Neural progenitor cell (in vitro differentiated cells): ENCODE measurements at places on chromosomes 3 and 15. TPM values are rescaled to one million over a fixed set of nuclear protein-coding genes. Genes with fewer than 3 reads are reported as not detected.

- DNase-seq = no peak
Measured at GRCh38 chr3:110021659-110022058, 684.3 kb upstream of the DPPA4 start.

DNA sequence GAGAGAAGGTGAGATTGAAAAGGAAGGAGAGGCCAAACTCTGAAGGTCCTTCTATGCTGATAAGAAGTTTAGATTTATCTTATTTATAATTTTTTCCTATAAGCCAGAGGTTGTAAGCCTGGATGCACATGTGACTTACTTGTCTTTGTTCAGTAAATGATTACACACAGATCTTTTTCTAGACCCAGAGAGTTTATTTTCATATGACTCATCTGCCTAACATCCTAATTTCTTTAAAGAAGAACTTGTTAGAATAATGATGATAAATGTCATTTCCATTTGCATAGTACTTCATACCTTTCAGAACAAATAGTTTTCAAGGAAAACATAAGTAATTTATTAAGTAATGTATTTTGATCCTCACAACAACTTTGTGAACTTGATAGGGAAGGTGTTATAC lies 434.8 kb upstream of the DPH6 start:
- DNase-seq = no peak

MST1R gene
- total RNA-seq = 0.32 and 1.8 TPM in 2 replicates

GRCh38 chr15:91411586-91411985 lies 311.5 kb downstream of the SV2B start:
- no peak for DNase-seq

DOCK3 gene
- total RNA-seq = 10.7 and 11.1 TPM in 2 replicates

DNA sequence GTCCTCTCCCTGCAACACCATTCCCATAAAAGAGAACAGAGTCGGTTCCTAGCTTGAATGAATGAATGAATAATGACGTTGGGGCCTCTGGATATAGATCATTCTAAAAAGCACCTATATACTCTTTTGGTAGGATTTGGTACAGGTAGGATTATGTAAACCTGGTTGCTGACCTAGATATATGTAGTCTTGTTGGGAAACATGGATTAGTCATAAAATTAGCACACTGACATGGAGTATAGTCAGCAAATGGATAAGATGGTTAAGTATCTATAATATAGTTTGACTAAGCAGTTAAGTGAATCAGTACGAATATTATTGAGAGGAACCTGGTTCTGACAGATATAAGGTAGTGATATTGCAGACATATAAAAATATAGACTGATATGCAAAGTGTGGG lies 142.5 kb downstream of the FILIP1L start:
- DNase-seq = no peak

DNA sequence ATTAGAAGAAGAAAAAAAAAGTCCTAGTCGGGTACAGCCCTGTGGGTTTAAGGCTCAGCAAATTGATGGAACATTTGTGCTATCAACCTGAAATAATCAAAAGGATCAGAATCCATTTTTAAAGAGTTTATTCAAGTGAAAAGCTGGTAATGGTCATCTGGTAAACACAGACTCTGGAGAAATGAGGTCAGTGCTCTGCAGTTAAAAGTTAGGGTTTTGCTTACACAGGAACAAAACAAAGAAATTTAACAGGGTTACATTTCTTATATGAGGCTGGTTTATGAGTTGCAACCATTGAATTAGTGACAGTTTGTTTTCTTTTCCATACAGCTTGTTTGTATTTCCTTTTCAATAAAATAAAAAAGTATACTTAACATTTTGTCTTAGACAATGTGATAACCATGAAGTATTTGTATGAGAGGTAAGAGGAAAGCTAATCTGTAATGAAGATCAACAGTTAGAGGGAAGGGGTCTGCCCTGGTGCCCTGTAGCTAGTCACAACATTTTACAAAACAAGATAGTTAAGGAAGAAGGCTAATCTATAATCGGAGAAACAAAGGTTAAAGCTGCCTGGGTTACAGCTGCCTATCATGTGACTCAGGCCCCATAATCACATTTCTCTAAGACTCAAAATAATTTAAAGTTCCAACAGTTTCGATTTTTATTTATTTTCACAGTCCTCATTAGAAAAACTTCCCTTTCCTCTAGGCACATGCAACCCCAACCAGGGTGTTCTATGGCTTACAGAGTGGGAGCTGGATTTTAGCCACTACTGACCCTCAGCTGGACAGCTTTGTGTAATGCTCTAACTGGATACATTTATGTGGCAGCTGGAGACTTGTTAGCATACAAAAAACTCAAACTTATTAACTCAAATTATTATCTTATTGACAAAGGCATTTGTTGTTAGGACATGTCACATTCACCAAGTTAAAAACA lies 98.1 kb upstream of the ACP3 start:
- DNase-seq = no peak

DNA sequence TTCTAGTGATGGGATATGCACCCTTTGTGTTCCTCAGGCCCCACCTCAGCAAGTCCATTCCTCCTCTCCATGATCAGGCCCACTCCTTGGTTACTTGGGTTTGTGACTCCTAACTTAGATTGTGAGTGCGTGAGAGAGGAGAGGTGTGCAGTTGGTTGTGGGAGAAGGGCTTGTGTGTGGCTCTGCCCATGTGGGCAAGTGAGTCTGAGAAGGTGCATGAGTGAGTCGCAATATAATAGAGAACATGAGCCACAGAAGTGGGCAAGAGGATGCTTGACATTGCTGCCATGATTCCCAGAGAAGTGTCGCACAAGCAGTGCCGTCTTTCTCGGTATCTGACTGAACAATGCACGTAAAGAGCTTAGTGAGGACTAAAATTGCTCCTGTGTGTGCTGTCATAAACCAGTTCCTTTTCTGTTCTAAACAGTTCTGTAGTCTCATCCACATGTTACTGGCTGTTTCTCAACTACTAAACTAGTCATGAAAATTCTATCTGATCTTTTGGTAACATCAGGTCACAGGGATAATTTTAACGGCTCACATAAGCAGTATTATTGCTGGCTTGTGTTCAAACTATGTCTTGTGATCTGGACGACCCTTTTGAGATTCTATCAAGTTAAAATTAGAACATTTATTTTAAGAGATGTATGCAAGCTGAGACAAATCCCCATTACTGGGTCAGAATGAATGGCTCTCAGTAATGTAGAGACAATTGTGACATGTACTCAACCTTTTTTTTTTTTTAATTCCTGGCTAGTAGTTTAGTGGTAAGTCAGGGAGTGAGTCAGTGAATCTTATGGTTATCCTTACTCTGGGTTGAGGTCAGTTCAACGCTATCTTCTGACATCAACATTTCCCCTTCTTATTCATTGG lies 25.6 kb downstream of the GYG1 start:
- DNase-seq = no peak

TMC3 gene
- total RNA-seq = 0.09 and 0.13 TPM in 2 replicates

DNA sequence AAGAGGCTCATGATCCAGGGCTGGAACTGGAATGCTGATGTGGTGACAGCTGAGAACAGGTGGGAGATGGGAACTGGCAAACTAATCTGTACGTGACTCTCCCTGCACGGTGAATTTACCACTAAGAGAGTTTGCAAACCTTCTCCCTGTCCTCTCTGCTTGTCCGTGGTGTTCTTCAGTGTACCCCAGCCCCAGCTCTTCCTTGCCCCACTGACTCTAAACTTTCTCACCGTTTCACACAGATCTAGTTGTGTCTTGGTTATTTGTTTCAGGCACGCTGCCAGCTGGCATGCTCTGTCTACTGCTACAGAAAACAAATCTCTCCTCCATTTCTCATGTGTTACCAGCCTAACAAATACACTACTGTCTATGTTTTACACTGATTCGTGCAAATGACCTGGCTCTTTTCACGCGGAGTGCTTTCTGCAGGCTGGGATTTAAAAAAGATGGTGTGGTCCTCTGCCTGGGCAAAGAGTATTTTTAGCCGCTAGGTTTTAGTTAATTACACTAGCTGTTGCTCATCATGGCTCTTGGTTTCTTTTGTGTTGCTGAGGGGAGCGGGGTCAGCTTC lies 192.7 kb upstream of the LRIG1 start:
- DNase-seq = peak; percentile 9

DNA sequence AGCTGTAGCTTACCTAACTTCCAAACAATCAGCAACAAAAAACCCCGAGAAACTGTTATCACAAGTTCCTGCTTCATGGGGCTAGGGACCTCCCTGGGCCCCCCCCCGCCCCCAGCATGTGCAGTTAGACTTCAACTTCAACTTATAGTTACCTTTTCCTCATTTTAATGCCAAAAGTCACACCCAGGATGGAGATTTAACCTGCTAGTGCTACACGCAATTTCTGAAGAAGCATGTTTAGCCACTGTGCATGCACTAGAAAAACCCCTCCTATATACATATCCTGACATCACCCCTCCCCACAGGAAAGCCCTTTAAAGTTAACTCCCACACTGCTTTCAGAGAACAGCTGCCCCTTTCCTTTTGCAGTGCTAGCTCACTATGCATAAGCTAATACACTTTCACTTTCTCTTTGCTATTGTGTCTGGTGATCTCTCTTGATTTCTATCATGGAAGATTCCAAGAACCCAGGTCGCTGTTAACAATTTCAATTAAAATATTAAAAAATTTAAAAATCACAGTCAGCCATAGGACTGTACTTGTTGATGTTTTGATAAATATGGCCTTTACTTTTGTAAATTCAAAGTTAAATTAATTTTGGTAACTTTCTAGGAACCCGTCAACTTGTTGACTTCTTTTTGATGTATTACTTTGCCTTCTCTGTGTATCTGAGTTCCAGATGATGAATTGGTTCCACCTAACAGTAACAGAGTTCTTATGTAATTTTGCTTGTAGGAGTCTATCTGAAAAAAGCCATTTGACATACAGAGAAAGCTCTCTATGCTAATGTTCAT lies 75.2 kb upstream of the ACAD9 start:
- DNase-seq = no peak

- DNase-seq = no peak
Measured at GRCh38 chr3:79881431-79881830, 113.6 kb upstream of the ROBO1 start.

GRCh38 chr3:113695786-113696645 lies at the start of gene USF3:
TSS of gene USF3 (minus strand) at chr3:113696642. CDS start at chr3:113674878, 21,764 bp downstream.
- DNase-seq = no peak

C3orf20 gene
- total RNA-seq = not detected in 2 replicates

DNA sequence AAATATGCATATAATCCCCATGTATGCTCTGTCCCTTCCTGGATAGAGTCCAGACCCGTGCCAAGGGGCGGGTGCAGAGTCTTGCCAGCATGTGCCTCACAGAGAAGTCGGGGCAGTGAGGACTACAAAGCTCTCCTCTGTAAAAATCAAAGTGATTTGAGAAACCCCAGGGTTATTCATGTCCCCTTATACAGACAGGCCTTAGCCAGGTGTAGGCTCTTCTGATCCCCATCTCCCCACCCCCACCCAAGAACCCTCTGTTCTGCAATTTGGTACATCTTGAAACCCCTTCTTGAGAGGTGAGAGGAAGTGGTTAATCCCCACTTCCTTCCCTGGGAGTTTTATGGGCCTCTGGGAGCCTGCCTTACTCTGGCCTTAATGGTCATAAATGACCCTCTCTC lies 24.7 kb downstream of the TRIM71 start:
- no peak for DNase-seq

CACNA2D2 gene
- total RNA-seq = 4.3 and 9.5 TPM in 2 replicates

PDZRN3 gene
- 3.4 and 4.3 TPM in 2 replicates for total RNA-seq

- DNase-seq = no peak
Measured at GRCh38 chr3:186520957-186521842, 23.0 kb downstream of the CRYGS start.

DNA sequence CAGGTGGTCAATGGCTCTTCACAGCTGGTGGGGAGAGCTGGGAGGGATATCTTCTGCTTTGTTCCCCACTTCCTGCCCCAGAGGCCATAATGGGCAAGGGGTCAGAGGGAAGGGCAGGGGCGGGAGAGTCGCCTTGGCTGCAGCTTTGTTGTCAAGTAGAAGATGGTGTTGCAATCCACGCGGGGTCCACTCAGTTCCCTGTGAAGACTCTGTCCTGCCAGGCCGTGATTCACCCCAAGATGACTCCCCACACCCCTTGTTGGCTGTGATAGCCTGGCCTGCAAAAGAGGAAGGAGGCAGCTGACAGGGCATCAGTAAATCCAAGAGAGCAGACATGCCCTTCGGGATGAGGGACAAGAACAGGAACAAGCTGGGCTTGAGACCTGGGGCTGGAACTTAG lies 6.9 kb downstream of the GALNT15 start:
- no peak for DNase-seq

NDUFB5 gene
- 104 and 193 TPM in 2 replicates for total RNA-seq

NOX5 gene
- not detected in 2 replicates for total RNA-seq

DNA sequence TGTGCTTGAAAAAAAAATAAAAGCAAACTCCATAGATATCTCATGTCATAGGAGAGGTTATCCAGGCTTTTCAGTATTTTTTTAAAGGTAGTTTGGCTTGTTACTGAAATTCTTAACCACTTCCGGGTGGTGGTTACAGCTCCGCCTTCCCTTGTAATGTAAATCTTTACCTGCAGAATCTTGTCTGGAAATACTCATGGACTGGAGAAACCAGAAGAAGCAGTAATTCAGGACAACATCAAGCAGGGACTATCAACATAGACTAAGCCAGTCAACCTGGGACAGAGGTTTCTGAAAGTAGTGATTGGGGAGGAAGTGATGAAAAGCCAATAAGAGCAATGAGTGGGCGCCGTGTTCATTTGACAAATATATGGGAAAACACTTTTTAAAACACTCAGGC lies 78.9 kb upstream of the SKOR1 start:
- no peak for DNase-seq

MYZAP gene
- total RNA-seq = 0.09 TPM in 1 of 2 replicates, not detected in the other

DNA sequence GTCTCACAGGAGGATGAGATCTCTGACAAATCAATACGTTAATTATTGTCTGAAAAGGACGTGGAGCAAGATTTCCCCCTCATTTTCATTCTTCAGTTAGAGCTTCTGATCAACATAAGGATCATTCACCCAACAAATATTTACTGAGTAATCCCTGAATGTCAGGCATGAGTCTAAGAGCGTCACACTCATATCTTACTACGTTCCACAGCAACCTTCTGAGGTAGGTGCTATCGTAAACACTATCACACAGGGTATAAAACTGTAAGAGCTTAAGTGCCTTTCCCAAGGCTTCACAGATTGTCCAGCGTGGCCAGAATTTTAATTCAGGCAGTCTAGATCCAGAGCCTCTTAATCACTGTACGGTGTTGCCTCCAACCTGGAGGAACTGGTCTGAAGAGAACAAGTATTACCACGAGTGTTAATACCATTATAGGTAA lies 10.6 kb upstream of the TM4SF1 start:
- DNase-seq = no peak

GOLGA8R gene
- total RNA-seq = not detected in 2 replicates
